ENCODE measurements at places on chromosomes 11 and 22. TPM values are rescaled to one million over a fixed set of nuclear protein-coding genes. Genes with fewer than 3 reads are reported as not detected.

Gene HTR3B
- not detected for total RNA-seq

Gene YPEL4
- total RNA-seq: 1.1 TPM

DNA sequence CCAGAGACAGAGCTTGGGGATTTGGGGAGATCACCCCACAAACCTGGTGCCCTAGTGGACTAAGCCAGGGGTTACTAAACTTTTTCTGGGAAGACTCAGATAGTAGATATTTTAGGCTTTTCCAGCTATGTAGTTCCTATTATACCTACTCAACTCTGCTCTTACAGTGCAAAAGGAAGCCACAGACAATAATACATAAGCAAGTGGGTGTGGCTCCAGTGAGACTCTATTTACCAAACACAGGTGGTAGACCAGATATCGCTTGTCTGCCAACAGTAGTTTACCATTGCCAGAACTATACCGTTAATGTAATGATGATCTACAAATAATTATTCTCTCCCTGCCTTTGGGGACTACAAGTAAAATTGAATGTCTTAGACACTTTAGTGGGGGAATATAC lies 6.9 kb downstream of the LDHC start:
- no peak overlapping the region for H3K27ac ChIP-seq
- H3K4me3 ChIP-seq: no peak overlapping the region
- no peaks in the 10 kb centered on the region for H3K36me3 ChIP-seq
- DNase-seq: no peak
- H3K4me1 ChIP-seq: peaks cover 9% of the 10 kb centered on the region

DNA sequence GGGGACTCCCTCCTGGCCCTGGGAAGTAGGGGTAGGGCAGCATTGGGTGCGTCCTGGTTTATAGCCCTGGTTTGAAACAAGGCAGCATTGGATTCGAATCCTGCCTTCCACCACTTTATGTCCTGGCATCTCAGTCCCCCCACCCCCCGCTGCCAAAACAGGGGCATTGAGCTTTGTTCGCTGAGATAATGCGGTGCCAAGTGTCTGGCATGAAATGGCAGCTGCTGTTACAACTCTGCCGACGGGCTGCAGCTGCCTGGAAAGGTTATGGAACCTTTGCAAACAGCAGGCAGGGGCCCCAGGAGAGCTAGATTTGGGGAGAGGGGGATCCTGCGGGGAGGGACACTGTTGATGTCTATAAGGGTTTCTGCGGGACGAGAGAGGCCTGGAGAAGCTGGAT lies 1.9 kb downstream of the TST start:
- H3K27me3 ChIP-seq: peaks cover 12% of the 10 kb centered on the region
- peaks cover 10% of the 10 kb centered on the region for H3K4me1 ChIP-seq

Gene FOSL1
- 11.9 TPM for total RNA-seq

GRCh38 chr11:2077061-2077802 lies 62.0 kb downstream of the IGF2 start:
- H3K27ac ChIP-seq: peak overlapping the region; percentile 64
- no peaks in the 10 kb centered on the region for H3K36me3 ChIP-seq
- peaks cover 30% of the 10 kb centered on the region for H3K4me1 ChIP-seq
- peak overlapping the region; percentile 52 for H3K4me3 ChIP-seq
